Transverse colon (tissue), 4 donors: ENCODE measurements at places on chromosomes 16 and 17.

GRCh38 chr16:54546521-54546920 is 259.9 kb upstream of the IRX3 start:
- DNase-seq = no peak

GRCh38 chr16:87387942-87388817 is 4.0 kb upstream of the MAP1LC3B start:
- peak; percentile 94 for DNase-seq

DNA sequence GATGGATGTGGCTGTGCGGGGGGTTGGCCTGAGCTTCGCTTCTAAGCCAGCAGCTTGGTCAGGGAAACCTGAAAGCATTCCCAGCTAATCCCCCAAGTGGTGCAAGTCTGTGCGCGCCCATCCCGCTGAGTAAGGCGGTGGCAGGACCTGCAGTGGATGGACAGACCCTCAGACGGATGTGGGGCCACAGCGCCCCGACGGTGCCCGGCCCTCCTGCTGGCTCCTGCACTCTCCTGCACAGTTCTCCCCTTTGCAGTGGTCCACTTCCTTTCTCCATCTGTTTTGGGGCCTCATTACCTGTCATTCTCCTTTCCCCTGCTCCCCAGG is 2.3 kb downstream of the ATP2A1 start:
- DNase-seq = no peak

GRCh38 chr16:15808071-15808470 is 48.8 kb downstream of the MYH11 start:
- DNase-seq = no peak

GRCh38 chr17:37530420-37530819 is 40.7 kb downstream of the DUSP14 start:
- DNase-seq = no peak

GRCh38 chr16:24925163-24925562 is 79.4 kb downstream of the SLC5A11 start:
- no peak for DNase-seq

DNA sequence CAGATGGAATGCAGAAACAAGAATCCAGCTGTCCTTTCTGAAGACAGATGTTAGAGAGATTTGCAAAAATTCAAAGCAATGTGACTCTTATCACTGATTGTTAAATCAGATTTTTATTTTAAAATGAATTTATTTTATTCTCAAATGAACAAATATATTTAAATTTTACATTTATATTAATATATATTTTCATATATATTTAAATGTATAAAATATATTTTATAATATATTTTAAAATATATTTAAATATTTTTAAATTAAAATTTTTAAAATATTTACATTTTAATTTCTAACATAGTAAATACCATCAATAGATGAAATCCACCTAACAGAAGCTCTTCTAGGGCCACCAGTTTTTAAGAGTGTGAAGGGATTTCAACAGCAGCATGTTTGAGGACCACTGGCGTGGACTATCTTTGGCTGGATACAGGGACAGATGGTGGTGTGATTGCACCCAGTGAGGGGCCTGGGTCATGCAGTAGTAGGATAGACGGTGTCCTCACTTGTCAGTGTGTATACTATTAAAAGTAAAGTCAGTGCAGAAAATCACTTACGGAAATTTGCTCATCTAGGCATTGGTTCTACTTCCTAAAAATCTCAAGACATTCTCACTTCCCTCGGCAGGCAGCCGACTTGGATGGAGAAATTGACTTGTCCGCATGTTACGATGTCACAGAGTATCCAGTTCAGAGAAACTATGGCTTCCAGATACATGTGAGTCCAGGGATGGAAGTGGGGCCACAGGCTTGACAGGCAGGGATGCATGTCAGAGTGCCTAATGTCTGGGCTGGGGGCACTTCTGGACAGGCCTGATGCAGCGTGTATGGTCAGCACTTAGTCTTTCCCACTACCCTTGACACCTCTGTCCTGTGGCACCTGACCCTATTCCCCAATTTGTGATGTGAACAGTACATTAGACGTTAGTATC is 56.3 kb downstream of the PLD6 start:
- no peak for DNase-seq

- DNase-seq = peak; percentile 19
These were observed 56.1 kb downstream of the IGF2BP1 start for GRCh38 chr17:49053171-49053829.

GRCh38 chr16:50671644-50672260 is 9.4 kb downstream of the SNX20 start:
- no peak for DNase-seq

DNA sequence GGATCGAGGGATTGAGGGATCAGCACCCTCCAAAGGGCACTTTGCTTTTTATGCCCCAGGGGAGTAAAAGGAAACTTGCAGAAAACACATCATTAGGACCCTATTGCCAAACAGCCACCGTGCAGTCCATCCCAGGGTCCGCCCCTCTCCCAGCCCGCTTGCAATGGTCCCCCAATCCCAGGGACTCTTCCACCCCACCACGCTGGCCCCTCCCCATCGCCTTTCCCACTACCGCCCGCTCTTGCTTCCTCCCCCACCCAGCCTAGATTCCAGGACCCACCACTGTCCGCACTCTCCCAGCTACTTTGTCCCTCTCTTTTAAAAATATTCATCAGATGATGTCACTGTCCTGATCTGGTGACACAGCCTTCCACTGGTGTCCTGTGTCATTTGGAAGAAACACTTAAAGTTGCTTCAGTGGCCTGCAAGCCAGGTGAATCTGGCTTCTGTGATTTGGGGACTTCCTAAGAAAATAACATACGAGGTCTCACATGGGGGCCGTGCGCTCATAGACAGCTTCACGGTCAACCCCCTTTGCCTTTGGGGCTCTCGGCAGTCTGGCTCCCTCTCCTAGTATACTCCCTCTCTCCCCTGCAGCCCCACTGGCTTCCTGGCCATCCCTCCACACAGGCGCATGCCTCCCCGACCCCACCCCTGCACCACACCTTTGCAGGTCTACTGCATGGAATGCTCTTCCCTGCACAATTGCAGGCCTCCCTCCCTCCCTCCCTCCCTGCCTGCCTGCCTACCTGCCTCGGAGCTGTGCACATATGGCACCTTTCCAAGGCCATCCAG is 127.9 kb downstream of the RBFOX3 start:
- no peak for DNase-seq

DNA sequence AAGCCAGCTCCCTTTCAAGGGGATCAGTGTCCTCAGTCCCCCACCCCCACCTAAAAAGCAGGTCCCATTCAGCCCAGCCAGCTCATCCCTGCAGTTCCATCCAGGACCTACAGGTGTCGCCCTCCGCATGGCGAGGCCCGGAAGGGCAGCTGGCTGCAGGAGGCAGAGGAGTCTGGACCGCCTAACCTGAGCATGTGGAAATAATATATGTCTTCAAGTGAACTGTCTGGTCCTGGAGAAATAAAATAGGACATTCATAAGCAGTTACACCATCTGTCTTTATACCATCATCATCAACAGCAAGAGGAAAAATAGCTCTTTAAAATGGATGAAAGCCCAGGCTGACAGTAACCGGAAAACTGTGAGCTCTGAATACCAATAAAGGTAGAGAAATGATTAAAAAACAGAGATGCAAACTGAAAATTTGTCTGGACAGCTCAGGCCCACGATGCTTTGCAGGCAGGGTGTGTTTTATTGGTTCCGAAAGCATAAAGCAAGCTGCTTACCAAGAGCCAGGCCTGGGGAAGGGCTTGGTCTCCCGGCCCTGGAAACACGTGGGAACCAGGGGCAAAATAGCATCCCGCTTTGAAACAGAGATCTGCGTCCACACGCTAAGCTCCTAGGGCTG is 215.2 kb downstream of the ZFHX3 start:
- DNase-seq = peak; percentile 84

DNA sequence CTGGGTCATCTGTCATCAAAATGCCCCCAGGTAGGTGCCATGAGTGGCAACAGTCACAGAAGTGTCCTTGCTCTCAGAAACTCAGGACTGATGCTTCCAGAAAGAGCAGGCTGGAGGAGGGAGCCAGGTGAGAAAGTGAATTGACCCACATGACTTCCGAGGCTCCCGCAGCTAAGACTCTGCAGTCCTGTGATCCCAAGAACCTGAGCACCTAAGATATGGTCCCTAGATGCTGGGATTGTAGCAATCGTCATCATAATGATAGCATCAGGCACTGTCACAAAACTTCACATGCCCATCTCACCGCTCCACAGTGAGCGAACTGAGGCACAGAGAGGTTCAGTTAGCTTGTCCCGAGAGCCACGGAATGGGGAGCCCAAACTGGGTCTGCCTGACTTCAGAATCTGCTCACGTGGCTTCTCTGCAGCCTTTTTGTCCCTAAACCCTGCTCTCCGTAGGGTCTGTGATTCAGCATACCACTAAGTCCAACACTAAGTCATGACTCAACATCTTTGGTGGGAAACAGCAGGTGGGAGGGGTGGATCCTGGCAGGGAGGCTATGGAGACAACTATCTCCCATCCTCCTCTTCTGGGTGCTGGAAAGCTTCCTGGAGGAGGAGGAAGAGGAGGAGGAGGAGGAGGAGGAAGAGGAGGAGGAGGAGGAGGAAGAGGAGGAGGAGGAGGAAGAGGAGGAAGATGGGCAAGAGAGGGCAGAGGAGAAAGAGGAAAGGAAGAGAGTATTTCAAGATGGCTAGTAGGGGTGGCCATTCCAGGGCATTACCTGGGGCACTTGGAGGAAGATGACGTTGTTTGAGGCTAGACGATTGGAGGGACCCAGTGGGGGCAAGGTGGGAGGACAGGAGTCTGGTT is 55.5 kb upstream of the DLX4 start:
- no peak for DNase-seq

DNA sequence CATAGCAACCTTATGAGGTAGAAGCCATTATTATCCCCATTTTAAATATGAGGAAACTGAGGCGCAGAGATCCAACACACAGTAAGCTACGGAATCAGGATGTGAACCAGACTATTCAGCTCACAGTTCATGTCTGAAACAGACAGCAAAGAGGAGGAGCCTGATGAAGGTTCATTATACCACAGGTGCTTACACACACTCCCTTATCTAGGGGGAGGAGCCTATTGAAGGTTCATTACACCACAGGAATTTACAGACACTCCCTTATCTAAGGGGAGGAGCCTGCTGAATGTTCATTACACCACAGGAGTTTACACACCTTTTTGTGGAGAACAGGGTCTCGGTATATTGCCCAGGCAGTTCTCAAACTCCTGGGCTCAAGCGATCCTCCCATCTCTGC is 21.9 kb downstream of the C16orf95 start:
- DNase-seq = no peak

GRCh38 chr16:3954411-3954921 is 74.0 kb upstream of the CREBBP start:
- no peak for DNase-seq

GRCh38 chr16:65123396-65124211 is 1.7 kb upstream of the CDH11 start:
- peak; percentile 17 for DNase-seq

DNA sequence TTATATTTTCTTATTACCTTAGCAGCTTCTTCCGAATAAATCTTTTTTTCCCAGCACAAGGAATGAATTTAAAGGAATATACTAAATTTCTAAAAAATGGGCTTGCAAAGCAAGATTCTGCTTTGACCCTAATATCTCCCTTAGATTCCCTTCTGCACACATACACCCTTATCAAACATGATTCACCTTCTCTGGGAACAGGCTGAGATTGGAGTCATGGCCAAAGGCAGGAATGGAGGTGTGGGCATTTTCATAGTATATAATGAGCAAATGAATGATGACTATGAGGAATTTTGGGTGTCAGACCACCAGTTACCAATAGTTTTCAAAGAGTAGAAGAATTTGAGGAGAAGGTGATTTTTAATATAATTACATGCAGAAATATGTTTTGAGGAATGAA is 231.3 kb upstream of the CDH11 start:
- no peak for DNase-seq

GRCh38 chr17:11366272-11366850 is 125.3 kb downstream of the SHISA6 start:
- DNase-seq = no peak

DNA sequence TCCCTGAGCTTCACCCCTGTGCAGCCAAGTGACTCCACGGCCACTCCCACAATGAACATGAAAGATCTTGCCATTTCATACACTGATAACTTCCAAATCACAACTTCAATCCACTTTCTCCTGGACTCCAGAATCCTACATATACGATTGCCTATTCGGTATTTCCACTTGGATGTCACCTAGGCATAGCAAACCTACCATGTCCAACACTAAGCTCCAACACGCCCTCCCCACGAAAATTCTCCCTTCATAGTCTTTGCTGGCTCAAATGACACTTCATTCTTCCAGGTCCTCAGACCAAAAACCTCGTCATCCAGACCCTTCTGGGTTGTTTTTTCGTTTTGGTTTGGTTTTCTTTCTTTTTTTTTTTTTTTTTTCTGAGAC is 1.9 kb downstream of the GLTPD2 start:
- DNase-seq = no peak

- no peak for DNase-seq
These were observed 30.2 kb downstream of the TK2 start for GRCh38 chr16:66519482-66520373.

DNA sequence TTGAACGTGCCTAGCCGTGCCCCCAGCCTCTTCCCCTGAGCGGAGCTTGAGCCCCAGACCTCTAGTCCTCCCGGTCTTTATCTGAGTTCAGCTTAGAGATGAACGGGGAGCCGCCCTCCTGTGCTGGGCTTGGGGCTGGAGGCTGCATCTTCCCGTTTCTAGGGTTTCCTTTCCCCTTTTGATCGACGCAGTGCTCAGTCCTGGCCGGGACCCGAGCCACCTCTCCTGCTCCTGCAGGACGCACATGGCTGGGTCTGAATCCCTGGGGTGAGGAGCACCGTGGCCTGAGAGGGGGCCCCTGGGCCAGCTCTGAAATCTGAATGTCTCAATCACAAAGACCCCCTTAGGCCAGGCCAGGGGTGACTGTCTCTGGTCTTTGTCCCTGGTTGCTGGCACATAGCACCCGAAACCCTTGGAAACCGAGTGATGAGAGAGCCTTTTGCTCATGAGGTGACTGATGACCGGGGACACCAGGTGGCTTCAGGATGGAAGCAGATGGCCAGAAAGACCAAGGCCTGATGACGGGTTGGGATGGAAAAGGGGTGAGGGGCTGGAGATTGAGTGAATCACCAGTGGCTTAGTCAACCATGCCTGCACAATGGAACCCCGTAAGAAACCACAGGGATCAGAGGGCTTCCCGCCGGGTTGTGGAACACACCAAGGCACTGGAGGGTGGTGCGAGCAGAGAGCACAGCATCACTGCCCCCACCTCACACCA is 724 bp downstream of the GAA start:
- no peak for DNase-seq

DNA sequence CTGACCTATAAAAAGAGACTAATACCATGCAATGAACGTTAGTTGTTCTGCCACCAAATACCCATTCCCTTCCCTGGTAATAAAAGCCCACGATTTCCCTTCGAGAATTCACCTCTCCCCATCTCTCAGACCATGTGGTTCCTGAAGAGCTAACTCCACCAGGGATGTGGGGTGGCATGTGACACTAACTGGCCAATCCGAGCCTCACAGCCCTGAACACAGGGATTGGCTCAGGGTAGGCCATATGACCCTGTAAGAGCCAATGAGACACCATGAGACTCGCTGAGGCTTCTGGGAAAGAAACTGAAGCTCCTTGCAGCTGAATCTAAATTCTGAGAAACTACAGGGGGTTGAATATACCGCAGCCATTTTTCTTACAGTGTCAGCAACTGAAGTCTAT is 21.1 kb downstream of the HELZ start:
- DNase-seq = no peak

GRCh38 chr17:31053071-31053470 is 41.7 kb upstream of the NF1 start:
- DNase-seq = no peak

GRCh38 chr17:82367724-82368524 is 3.6 kb upstream of the UTS2R start:
- no peak for DNase-seq

GRCh38 chr17:7843257-7843535 is 9.2 kb downstream of the KDM6B start:
- no peak for DNase-seq
